ENCODE measurements at places on chromosomes 5 and 9.

DNA sequence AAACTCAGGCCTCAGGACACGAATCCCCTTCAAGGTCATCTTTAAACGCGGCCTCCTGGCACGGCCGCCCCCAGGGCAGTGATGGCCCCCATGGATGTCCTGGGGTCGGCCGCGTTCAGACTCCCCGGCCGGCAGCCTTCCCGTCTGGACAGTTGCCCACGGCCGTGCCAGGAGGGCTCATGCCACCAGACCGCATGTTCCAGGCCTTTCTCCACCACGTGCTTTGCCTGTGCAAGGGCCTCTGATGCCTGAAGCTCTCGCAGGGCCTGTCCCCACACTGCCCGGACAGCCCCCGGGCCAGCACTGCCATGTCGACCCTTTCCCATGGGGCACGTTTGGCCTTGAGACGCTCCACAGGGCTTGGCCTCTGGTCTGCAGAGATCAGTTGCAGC is 34.6 kb downstream of the SLC9A3 start:
- no peak for DNase-seq

DNA sequence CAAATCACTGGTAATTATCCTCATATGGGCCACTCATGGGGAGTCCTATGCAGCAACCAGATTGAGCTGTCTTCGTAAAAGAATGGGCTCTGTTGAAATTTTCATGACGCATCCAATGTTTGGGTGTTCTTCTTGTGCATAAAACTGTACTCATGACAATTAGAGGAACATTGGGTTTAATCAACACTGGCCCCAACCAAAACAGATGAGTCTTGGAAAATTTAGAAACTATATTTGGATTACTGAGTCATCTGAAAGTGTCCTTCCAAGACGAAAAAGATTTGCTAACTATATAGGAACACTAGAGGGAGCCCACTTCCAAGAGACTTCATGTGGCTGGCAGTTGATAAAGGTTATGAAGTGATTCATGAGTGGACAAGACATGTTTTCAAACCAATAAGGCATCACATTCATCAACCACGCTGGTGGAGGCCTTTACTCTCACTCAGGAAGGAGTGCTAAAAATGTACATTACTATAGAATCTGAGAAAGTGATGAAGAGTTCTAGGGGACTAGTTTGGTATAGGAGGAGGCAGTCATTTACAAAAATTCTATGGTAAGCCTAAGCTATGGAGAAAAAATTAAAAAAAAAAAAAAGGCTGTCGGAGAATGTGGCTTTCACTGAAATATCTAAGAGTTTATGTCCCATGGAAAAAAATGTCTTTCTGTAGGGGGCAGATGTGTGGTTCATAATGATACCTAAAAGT is 313.5 kb downstream of the PRDM9 start:
- no peak for DNase-seq

GRCh38 chr5:141695627-141696215 is 13.7 kb upstream of the ARAP3 start:
- DNase-seq, result no peak

DNA sequence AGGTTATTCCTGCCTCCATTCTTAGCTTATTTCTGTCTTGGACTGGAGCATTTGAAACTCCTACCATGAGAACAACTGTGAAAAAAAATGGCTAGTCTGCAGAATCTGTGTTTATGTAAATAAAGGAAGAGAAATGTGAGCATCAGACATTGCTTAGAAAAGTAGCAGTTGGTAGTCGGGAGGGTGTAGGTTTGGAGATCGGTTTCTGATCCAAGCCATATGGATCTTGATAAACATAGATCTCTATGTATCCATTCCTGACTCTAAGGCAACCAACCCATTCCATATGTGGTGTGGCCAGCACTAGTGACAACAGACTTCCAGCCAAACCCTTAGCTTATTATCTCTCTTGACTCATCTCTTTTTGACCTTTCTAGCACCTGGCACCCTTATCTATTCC is 127.1 kb downstream of the NMUR2 start:
- DNase-seq, result no peak

Data from stimulated activated CD4-positive, alpha-beta T cell treated with anti-CD3 and anti-CD28 coated beads, Interleukin-2, amount 100 ng/mL, for 24 hours (primary cell).